Bronchial epithelial cell (primary cell): ENCODE measurements at places on chromosomes 6 and 20.
A peak's percentile ranks its signal among the peaks of the same experiment; 100 is the strongest.

DNA sequence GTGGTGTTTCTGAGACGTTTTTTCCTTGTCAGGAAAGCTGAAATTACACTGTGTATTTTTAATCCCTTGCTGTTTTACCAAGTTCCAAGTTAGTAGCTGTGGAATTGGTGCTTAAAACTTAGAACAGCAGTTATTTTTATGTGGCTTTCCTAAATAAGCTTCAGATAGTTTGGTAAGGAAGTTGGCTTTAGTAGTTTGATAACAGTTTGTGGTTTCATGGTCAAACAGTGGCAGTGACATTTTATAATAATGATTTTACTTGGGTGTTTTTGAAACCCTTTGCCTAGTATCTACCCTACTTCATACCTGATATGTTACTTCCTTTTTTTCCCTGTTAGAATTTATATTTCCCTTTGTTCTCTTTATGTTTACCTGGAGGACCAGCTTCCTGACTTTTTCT lies 164.9 kb downstream of the JARID2 start:
- DNase-seq = no peak

DNA sequence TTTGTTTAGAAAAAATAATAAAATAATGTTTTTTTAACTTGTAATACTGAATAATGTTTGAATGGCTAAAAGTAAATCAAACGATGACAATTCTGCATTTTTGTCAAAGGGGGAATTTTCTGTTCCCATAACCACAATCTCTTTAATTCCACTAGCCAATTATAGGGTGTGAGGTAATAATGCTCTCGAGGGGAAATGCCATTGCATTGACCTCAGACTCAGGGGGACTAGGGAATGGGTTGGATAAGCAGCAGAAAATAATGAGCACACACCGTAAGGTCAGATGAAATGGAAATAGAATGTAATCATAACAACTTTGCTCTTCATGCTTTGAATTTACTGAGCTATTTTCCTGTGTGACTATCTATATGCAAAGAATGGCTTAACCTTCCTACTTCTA lies 584.7 kb downstream of the RFPL4B start:
- DNase-seq = no peak

GRCh38 chr6:103797738-103798137 lies 1062.0 kb downstream of the HACE1 start:
- DNase-seq = peak; percentile 4

DNA sequence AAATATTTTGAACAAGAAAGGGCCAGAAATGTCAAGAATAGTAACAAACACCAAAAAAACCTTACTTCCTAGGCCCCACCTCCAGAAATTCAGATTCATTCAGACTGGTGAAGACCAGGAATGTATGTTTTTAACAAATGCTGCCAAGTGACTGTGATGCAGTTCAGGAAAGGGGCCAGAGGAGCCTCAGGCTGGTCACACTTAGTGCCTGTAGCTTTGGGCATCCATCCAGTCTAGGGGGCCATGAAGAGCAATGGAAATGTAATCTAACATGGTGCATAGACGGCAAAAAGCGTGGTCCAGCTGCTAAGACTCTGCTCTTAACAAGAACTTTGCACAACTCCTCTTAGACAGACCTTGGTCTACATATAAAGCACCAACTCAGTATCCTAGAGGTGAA lies 7.1 kb downstream of the GJA1 start:
- DNase-seq = no peak

DNA sequence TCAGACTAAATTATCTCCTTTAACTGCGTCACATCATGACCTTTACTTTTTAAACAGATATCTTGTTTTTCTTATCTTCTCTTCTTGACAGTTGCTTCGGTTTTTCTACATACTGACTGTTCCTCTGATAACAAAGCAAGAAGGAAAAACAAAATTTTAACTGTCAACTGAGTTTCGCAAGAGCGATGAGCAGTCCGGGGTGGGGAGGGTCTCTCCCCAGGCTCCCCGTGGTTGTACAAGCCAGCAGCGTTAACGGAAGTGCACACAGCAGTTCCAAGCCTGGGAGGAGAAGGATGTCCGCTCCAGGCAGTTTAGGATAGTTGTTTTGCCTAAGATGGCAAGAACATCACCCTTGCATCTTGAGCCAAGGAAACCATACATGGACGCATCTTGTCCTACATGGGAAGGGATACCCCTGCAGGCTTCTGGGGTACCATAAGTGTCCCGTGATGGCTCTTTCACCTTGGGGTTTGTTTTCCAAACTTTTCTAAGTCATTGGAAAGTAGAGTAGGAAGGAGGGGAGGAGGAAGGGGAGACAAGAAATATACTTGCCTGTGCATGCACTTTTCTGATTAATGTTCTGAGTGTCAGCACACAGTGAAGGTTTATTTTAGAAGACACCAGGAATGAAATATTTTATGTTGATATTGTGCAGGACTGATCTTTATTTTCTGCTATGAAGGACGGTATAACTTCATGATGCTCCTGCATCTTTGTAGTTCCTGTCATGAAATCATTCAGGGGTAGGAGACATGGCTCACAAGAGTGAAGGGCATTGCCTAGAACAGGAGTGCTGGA lies 20.8 kb downstream of the SLC24A3 start:
- DNase-seq = no peak

- DNase-seq = peak; percentile 3
Observed at GRCh38 chr6:142444376-142444775, 142.6 kb downstream of the ADGRG6 start.

DNA sequence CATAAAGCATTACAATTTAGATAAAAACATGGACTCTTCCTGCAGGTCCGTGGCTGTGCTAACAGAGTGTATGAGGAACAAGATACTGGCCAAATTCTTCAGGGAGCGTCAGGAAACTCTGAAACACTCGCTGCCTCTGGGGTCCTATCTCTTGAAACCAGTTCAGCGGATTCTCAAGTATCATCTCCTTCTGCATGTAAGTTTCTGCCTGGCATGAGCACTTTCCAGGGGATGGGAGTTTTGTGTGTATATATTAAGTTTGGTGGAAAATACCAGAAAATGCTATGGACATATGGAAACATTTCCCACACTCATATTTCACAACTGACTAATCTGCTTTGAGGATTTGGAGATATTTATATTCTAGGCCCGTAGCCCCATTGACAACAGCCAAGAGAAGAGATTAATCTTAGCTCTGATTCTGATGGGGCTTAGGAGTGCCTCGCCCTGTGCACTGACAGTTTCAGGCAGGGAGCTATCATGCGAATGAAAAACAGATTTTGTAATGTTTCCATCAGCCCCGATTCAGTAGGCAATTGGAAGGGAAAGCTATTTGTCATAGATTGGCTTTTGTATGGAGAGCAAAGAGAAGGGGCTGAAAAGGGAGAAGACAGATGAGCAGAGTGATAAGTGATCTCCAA lies 64.7 kb upstream of the MTHFD1L start:
- DNase-seq = no peak

DNA sequence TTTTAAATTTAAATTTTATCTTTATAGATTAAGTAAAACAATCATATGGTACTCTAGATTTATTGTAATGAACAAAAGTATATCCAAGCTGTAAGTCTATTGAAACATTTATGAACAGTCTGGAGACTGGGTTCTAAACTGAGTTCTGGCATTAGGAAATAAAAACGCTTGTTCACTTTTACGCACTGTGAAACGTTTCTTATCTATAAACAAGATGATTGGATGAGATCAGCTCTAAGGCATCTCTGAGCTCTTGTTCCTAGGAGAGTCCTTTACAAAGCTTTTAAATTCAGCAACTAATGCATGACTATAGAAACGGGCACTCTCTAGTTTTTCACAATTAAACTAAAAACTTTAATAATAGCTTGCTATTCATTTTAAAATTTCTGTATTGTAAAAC lies 6.8 kb downstream of the HUS1B start:
- DNase-seq = no peak

DNA sequence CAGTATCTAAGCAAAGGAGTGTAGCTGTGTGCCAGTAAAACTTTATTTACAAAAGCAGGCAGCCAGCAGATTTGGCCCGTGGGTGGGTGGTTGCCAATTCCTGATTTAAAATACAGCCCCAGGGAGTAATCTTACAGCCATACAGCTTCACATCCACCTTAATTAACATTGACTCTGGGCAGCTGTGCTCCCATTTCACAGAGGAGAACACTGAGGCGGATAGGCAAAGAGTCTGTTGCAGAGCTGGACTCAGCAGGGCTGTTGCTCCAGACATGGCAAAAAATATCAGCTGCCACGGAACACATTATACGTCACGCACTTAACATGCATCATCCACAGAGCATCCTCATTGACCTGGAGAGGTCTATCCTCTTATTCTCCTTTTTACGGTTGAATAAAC lies 289.9 kb downstream of the DHX35 start:
- no peak for DNase-seq

DNA sequence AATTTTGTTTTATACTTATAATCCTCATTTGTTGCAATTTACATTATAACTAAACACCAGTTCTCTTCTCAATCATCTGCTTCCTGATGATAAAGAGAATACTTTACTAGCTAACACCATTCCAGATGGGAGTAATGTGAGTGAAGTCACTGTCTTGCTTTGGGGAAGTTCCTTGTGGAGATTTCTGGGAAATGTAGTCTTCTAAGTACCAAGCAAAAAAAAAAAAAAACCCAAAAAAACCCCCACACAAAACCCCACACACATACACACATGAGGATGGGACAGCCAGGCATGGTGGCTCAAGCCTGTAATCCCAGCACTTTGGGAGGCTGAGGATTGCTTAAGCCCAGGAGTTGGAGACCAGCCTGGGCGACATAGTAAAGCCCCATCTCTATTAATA lies 2.2 kb upstream of the SNPH start:
- peak; percentile 16 for DNase-seq

DNA sequence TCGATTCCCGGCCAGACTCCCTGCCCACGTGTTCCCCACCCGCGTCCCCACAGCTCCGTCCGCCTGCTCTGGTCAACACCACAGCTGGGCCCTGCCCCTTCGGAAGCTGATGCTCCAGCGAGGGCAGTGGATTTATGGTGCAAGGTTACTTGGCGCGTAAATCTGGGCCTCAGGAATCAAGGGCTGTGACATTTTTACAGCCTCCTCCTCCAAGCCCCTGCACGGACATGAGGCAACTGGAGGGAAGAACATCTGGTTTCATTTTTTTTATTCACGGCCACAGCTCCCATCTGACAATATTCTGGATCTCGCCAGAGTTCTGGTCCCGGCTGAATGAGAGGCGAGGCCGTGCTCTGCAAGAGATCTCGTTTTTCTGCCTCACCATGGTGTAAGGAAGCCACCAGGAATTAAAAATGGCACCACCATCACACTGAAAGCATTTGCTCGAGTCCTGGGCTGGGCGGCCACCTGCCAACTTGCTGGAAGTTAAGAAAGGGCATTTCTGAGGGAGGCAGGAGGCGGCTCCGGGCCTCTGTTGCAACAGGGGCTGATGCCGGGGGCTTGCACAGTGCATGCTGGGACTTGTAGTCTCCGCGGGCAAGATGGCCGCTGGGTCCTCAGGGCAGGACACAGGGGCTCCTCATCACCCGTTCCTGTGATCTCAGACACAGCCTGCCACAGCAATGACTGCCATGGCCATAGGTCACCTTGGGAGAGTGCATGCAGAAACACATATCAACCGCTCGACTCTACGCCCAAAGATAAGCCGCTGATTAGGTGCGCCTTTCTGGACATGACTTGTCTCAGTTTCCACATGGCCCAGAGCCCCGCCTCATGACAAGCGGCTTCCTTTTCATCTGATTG lies 148.5 kb downstream of the LY86 start:
- no peak for DNase-seq

GRCh38 chr6:162777091-162777490 lies 49.3 kb downstream of the PACRG start:
- DNase-seq = no peak

DNA sequence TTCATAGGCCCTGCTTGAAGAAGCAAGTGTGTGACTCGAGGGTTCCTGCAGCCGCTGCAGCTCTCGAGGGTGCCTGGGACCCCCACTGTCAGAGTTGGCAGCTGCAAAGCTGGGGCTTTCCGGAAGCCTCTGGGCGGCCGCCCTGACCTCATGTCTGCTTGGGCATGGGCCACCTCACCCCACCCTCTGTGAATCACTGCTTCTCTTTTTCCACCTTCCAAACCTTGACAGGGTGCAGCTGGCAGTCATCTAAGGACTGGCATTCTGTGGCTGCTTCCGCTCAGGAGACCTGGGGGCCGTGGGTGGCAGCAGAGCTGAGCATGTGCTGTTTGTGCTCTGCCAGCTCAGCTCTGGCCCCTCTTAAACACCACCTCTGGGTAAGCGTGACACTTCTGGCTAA lies 32.0 kb downstream of the ERMARD start:
- peak; percentile 34 for DNase-seq

- DNase-seq = no peak
Observed at GRCh38 chr6:105981002-105981887, 104.9 kb upstream of the PRDM1 start.

DNA sequence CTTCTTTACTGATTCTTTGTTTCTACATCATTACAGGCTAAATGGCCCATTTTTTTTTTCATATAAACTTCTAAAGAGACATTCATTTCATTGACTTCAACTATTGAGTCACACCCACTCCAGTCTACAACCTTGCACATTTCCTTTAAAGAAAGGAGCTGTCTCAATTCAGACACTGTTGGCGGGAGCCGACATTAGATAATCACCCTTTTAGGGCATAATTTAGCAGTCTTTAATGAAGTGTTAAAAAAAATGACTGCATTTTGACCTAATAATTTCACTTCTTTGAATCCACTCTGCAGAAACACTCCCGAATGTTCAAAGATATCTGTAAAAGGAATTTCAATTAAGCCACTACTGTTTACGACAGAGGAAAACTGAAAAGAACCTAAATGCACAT lies 1.5 kb downstream of the EPM2A start:
- no peak for DNase-seq

GRCh38 chr6:21118216-21118780 lies 475.3 kb upstream of the SOX4 start:
- no peak for DNase-seq

DNA sequence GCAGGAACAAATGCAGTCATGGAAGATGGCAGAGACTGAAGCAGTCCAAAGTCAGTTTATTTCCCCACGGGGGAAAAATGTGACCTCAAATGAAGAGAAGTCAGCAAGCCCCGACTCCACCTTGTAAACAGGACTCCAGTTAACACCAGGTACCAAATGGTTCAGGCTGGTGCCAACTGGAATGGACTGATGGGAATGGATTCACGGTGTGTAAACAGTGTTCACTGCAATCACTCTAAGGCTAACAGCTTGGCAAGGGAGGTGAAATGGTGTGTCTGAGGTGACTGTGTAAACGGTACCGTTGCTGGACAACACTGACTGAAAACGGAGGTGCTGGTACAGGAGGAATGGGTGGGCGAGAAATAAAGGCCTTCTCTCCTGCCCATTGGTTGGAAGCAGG lies 12.0 kb downstream of the PLAGL2 start:
- no peak for DNase-seq

- DNase-seq = no peak
Observed at GRCh38 chr20:11352041-11352440, 565.7 kb upstream of the BTBD3 start.

DNA sequence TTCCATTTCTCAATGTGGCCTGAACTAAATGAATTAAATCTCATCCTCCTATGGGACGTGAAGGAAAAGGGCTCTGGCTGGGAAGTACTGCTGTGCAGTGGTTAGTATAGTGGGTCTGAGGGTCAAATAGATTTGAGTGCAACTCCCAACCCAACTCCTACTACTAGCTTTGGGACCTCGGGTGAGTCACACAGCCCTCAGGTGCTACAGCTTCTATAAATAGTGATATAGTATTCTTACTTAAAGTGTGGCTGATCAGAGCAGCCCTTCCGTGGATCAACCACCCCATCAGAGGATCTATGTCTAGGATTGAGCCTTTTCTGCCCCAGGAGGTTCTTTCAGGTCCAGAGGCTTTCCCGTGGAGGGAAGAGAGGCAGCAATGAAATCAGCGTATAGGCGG lies 904 bp upstream of the UST start:
- DNase-seq = peak; percentile 49
